ENCODE measurements at places on chromosomes 6 and 20. TPM values are rescaled to one million over a fixed set of nuclear protein-coding genes. Genes with fewer than 3 reads are reported as not detected.

DNA sequence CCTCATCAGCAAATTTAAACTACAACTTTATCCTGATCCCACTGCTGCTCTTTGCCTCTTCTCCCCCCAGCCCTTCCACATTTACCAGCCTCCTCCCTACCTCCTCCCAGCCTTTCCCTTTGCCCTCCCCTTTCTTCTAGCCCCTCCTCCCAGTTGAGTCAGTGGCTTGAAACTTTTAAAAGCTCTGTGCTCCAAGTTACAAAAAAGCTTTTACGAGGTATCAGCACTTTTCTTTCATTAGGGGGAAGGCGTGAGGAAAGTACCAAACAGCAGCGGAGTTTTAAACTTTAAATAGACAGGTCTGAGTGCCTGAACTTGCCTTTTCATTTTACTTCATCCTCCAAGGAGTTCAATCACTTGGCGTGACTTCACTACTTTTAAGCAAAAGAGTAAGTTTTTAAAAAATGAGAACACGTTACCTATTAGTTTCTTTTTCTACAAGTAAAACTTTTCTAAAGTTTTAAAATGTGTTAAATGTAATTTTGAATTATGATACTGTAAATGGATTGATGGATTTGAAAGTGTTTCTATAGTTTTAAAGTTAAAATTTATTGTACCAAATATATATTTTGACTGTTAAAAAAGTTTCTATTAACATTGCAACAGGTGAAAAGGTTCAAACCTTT lies at the start of gene GJA1:
TSS of gene GJA1 (plus strand) at position 203 of the 626 bp plus-strand sequence. CDS start 11,202 bp downstream, outside the sequence.
- DNase-seq, result no peak

DNA sequence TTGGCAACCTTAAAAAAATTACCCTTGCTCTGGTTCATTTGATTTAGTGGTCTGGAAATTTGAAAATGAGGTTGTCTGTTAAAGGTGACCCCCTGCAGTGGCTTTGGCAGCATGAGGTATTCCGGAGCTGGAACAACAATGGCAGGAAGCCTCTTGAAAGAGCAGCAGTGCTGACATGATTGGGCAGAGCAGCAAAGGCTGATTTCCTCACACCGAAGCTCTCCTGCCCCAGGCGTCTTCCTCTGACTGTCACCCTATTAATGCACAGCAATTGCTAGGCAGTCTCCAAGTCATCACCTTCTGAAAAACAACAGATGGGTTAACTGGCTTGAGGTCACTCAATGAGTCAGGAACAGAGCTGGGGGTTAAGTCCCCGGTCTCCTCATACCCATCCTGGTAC lies 241.8 kb upstream of the MMS22L start:
- DNase-seq, result no peak

- no peak for DNase-seq
Observed at GRCh38 chr20:51585148-51585547, 42.6 kb upstream of the NFATC2 start.

DNA sequence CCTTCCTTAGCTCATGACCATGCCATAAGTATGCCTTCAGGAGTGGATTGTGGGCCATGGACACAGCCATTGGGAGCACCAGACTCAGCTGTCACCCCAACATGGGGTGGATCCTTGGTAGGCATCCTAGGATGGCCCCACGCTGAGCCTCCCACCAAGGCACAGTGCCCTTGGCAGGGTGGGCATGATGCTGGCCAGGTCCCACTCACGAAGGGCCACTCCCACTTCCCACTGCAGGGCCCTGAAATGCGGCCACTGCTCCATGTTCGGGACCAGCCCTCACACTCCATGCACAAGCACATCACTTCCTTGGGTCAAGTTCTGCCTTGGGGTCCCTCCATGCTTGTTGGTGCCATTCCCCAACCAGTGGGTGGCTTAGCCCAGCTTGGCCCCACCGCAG lies 12.9 kb upstream of the FUT9 start:
- no peak for DNase-seq

- DNase-seq, result no peak
Observed at GRCh38 chr20:33744773-33745385, 13.1 kb downstream of the ZNF341 start.

The RIPPLY2 gene
- total RNA-seq, result not detected

All from activated naive CD8-positive, alpha-beta T cell treated with anti-CD3 and anti-CD28 coated beads for 36 hours (primary cell).